Fibroblast of skin of abdomen (primary cell): ENCODE measurements at places on chromosomes 12 and 14.
A peak's percentile ranks its signal among the peaks of the same experiment; 100 is the strongest.

- DNase-seq: no peak
Observed at GRCh38 chr12:56129206-56129941, 1.3 kb downstream of the ESYT1 start.

GRCh38 chr12:108738170-108738569 is 6.9 kb upstream of the CORO1C start:
- no peak for DNase-seq

DNA sequence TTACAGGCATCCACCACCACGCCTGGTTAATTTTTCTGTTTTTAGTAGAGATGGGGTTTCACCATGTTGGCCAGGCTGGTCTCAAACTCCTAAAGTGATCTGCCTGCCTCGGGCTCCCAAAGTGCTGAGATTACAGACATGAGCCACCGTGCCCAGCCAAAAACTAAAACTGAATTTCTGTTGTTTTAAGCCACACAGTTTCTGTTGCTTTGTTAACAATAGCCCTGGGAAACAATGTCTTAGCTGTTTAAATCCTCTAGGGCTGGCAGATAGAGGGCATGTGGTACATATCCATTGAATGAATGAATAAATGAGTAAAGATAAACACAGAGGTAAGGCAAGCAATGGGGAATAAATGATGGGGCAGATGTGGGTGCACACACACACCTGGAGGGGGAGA is 8.0 kb upstream of the EIF5 start:
- DNase-seq: no peak

- DNase-seq: peak; percentile 98
Observed at GRCh38 chr12:67827820-67828383, 161.3 kb upstream of the IFNG-AS1 start.
